Left forelimb (tissue), 1 donor: ENCODE measurements at places on chromosomes 7 and 10.

GRCh38 chr7:124124201-124124600, 91.3 kb upstream of the TMEM229A start:
- no peak for DNase-seq

- no peak for DNase-seq
These were observed 482 bp upstream of the ACTR3C start for GRCh38 chr7:150323682-150324372.

DNA sequence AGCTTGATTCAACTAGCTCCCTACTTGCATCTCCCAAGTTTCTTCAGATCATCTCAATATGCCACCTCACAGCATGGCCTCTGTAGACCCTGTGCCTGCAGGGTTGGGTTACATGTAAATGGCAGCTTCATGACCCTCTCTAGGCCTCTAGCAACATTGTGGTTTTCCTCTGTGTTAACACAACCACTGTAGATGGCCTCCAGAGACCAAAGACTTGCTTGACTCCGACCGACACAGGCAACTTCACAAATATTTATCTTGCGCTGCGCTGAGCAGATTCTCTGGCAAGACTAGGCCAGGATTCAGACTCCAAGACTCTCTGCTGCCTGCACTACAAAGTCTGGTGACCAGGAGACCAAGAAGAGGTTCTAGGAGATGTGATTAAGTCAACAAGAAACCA, 75.9 kb downstream of the CNOT4 start:
- DNase-seq: no peak

DNA sequence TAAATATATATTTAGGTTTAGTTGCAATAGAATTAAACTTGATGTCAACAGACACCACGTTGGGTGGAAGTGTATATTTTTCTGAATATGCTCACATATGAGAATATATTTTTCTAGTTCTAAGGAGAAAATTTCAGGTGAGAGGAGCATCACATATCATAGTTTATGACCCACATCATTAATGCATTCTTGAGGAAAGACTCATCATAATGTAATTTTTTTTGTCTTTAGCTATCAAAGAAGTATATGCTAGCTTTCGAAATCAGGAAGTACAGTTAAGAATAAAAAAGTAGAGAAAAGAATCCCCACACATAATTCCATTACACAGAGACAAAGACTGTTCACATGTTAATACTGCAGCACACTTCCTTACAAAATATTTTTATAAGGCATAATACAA, 30.4 kb downstream of the A1CF start:
- DNase-seq: no peak

DNA sequence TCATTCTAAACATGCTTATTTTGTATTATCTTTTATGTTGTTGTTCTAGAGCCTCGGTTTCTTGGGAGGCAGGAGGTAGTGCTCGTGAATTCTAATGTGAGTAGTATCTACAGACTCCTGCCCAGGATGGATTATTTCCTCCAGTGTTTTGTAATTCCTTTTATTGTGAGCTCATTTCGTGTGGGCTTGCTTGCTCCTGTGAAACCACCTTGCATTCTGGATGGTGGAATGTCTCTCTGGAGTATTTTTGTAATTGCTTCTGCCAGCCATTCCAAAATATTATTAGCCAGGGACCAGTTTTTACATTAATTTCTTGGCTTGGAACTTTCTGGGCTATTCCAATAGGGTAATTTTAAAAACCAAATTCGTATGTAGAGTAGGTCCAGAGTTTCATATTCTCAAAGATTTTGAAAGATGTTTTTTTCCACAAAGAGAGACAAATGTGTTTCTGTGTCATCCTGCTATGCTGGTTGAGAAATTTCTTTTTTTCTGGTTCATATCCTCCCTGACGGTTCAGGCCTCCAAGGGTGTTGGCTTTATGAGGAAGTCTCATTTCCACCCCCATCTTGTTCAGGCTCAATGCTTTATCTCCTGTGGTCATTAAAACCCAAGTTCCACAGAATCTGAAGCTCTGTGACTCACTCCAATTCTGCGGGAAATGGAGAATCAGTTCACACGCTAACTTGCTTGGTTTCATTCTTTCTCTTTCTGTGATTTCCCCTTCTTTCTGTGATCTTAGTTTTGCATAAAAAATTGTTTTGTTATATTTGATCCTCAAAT, 41.7 kb upstream of the CALD1 start:
- no peak for DNase-seq

- no peak for DNase-seq
These were observed 671.1 kb upstream of the CELF2 start for GRCh38 chr10:10346390-10347150.

- DNase-seq: no peak
These were observed 115.3 kb downstream of the TRIL start for GRCh38 chr7:28842769-28843295.

GRCh38 chr10:63114031-63114814, 18.9 kb upstream of the NRBF2 start:
- peak; percentile 71 for DNase-seq
